ENCODE measurements at places on chromosomes 3 and 15. TPM values are rescaled to one million over a fixed set of nuclear protein-coding genes. Genes with fewer than 3 reads are reported as not detected.

GRCh38 chr3:102791641-102792589 is 357.1 kb downstream of the ZPLD1 start:
- peak; percentile 74 for DNase-seq
- no peaks in the 10 kb centered on the region for H3K27me3 ChIP-seq
- H3K4me3 ChIP-seq, result no peak overlapping the region
- H3K4me1 ChIP-seq, result peaks cover 10% of the 10 kb centered on the region
- no peaks in the 10 kb centered on the region for H3K36me3 ChIP-seq

DNA sequence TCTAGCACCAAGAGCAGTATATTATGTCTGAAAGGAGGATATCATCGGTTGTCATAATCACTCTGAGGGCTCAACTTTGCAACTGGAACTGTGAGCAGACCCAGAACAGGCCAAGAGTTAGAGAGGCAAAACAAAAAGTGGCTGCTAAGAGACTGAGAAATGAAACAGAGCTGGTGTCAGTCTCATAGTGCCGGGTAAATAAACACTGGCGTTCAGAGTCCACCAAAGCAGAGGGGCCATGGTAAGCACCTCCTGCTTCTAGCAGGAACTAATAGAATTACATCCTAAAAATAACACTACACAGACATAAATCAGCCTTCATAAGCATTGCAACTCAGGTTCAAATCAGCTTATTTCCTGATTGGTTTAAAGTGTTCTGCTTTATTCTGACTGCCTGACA is 10.3 kb upstream of the IL12A start:
- DNase-seq, result no peak
- H3K36me3 ChIP-seq, result no peaks in the 10 kb centered on the region
- no peak overlapping the region for H3K27ac ChIP-seq
- H3K4me1 ChIP-seq, result no peaks in the 10 kb centered on the region
- no peak overlapping the region for H3K4me3 ChIP-seq
- peaks cover 11% of the 10 kb centered on the region for H3K27me3 ChIP-seq

GRCh38 chr15:65653341-65653740 is 31.6 kb downstream of the SLC24A1 start:
- H3K36me3 ChIP-seq, result no peaks in the 10 kb centered on the region
- no peak overlapping the region for H3K27ac ChIP-seq
- no peak overlapping the region for H3K4me3 ChIP-seq
- no peaks in the 10 kb centered on the region for H3K4me1 ChIP-seq
- no peaks in the 10 kb centered on the region for H3K27me3 ChIP-seq

GRCh38 chr15:37106490-37107001 is 6.2 kb upstream of the MEIS2 start:
- DNase-seq, result peak; percentile 58
- H3K4me1 ChIP-seq, result peaks cover 8% of the 10 kb centered on the region
- no peak overlapping the region for H3K27ac ChIP-seq
- no peaks in the 10 kb centered on the region for H3K36me3 ChIP-seq
- H3K4me3 ChIP-seq, result peak overlapping the region; percentile 23

GRCh38 chr3:132550579-132551305 is 46.3 kb upstream of the ACKR4 start:
- peaks cover 4% of the 10 kb centered on the region for H3K4me1 ChIP-seq
- H3K27me3 ChIP-seq, result no peaks in the 10 kb centered on the region
- no peak for DNase-seq
- no peak overlapping the region for H3K27ac ChIP-seq
- no peaks in the 10 kb centered on the region for H3K36me3 ChIP-seq

DNA sequence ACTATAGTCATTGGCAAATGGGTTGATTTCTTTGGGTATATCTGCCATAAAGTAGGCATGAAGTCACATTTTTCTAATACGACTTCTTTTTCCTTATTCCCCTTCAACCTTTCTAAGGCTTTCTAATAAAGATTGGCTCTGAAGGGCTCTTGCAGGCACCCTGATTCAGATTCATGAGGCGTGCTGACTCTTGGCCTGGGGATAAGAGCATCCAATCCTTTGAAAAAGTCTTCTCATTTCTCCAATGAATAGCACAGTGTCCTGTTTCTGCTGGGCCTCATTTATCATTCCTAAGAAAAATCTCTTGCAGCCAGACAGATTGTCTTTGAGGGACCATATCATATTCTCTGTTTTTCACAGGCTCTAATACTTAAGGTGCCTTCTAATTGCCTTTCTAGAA is 32.3 kb upstream of the BNIP2 start:
- H3K36me3 ChIP-seq, result no peaks in the 10 kb centered on the region
- no peak overlapping the region for H3K27ac ChIP-seq
- no peaks in the 10 kb centered on the region for H3K4me1 ChIP-seq
- no peak overlapping the region for H3K4me3 ChIP-seq

LEKR1 gene
- 0.90 TPM for total RNA-seq

HDC gene
- total RNA-seq, result not detected
